ENCODE measurements at places on chromosomes 11 and 22.

GRCh38 chr11:107041088-107041444 lies 22.8 kb upstream of the GUCY1A2 start:
- no peak for DNase-seq

DNA sequence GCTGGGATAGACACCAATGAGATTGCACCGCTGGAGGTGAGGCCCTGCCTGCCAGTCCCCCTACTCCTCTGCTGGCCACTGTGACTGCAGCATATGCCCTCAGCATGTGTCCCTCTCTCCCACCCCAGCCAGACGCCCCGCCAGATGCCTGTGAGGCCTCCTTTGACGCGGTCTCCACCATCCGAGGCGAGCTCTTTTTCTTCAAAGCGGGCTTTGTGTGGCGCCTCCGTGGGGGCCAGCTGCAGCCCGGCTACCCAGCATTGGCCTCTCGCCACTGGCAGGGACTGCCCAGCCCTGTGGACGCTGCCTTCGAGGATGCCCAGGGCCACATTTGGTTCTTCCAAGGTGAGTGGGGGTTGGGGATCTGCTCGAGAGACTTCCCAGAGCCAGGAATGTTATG lies 5.7 kb upstream of the SMARCB1 start:
- no peak for DNase-seq

- DNase-seq: no peak
Measured at GRCh38 chr11:4008116-4008515, 86.5 kb upstream of the RRM1 start.

DNA sequence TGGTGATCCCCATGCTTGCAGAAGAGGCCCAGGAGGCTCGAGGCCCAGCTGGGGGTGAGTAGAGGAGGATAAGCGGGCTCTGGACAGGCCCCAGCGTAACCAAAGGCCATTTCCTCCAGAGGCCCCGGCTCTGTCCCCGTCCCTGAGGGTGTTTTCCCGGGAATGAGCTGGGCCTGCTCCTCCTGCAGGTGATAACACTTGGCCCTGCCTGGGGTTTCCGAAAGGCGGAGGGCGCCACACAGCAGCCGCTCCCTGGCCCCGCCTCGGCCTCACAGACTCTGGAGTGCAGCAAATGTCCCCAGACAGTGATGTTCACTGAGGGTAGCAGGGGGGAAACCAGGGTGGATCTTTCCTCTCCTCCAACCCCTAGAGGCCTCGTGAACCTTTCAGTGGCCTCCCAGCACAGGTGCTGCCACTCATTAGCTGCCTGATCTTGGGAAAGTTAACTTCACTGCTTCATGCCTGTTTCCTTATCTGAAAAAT lies 10.5 kb upstream of the MGAT3 start:
- no peak for DNase-seq

GRCh38 chr11:464316-464715 lies 14.2 kb downstream of the PTDSS2 start:
- DNase-seq: no peak

- DNase-seq: no peak
Measured at GRCh38 chr11:119578521-119579191, 150.3 kb downstream of the NECTIN1 start.

DNA sequence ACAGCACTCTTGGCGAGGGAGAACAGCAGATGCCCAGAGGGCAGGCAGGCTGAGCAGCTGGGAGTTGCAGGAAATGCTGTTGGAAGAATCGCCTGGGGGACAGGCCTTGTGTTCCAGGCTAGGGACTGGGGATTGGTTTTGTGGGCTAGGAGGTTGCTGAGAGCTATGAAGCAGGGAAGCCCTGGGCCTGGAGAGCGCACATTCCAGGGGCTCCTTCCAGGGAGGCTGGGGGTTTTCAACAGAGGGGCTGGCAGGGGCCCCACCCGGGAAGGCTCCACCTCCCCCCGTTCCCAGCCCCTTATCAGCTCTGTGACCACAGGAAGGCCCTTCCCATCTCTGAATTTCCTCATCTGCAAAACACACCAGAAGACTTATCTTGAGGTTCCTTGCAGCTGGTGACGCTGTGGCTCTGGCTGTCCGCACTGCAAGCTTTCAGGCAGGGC lies 21.7 kb downstream of the WNT11 start:
- no peak for DNase-seq
